Activated T-helper 1 cell treated with anti-CD3 and anti-CD28 coated beads, Interleukin-12 subunit alpha, Interleukin-12 subunit beta, Interleukin-2, Interleukin-4 antibody, amounts not matched to agents 30 ng/mL and 10 ng/mL and 1 ng/mL, durations not matched to agents 14 hours and 24 hours and 36 hours (primary cell): ENCODE measurements at places on chromosomes 7 and 10. TPM values are rescaled to one million over a fixed set of nuclear protein-coding genes. Genes with fewer than 3 reads are reported as not detected.

DNA sequence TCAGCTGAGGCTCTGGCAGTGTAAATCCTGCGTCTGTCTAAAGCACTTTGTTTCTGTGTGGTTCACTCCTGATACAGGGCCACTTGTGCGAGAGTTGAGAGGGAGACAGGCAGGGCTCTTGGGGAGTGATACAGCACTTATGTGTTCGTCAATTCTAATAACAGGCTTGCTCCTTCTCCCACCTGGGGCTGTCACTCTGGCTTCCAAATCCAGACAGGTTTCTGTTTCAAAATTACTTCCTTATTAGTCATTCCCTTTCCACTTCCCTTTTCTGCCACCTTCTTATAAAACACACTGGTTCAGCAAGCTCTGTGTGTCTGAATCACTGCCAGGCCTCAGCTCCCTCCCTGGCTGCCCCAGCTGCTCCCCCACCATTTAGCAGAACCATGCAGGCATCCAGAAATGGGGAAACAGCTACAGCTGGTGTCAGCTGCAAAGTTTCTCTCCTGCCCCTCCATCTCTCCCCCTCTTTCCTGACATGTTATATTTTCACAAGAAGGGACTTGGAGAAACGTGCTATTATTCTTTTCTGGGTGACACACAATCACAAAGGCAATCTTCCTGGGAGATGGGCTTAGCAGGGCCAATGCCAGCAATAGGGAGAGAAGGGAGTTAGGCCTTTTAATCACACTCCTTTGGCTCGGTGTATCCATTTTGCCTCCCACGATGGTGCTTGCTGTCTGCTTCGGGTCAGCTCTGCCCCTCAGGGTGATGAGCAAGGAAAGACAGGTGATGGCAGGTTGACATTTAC, 58.4 kb upstream of the ZNRF2 start:
- DNase-seq = no peak

DNA sequence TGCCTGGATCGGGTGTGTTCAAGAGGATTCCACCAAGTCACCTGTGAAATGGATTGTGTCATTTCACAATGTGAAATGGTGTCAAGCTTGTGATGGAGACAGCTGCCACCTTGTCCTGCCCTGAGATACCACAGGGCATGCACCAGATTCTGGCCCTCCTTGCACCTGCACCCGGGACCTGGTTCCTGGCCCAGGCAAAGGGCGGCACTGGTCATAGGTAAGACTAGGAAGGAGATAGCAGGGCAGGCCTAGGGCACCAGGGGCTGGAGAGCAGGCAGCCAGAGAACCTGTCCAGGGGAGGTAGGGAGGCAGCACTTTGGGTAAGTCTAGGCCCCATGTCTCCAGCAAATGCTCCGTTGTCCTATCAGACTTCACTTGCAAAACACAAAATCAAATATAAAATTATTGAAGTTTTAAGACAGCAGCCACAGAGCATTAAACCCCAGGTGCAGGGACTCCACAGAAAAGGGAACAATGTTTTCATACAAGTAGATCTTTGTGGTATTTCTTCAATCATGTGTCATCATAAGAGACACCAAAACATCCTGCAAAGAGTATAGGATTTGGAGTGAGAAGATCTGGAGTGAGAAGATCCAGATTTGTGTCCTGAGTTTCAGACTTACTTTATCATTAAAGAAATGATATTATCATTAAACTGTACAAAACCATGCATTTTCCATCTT, 22.7 kb upstream of the ZNF800 start:
- DNase-seq = no peak

- DNase-seq = no peak
Measured at GRCh38 chr10:87053111-87053510, 33.0 kb downstream of the FAM25A start.

DNA sequence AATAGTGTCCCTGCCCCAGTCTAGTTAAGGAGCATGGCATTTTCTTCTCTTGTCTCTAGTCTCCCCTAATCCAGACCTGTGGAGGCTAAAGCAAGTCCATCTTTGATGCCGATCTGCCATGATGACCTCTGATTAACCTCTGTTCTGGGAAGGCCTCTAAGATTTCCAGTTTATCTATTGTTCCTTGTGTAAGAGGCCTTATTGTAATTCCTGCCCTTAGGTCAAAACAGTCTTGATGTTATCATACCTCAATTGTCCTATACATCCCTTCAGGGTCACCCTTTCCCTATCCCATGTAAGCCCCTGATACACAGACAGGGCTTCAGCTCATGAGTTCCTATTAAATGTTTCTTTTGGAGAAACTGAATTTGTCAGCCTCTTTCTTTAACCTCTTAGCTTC, 4.9 kb upstream of the ZMIZ2 start:
- DNase-seq = no peak

EPHA1 gene
- not detected in 2 replicates for total RNA-seq

DNA sequence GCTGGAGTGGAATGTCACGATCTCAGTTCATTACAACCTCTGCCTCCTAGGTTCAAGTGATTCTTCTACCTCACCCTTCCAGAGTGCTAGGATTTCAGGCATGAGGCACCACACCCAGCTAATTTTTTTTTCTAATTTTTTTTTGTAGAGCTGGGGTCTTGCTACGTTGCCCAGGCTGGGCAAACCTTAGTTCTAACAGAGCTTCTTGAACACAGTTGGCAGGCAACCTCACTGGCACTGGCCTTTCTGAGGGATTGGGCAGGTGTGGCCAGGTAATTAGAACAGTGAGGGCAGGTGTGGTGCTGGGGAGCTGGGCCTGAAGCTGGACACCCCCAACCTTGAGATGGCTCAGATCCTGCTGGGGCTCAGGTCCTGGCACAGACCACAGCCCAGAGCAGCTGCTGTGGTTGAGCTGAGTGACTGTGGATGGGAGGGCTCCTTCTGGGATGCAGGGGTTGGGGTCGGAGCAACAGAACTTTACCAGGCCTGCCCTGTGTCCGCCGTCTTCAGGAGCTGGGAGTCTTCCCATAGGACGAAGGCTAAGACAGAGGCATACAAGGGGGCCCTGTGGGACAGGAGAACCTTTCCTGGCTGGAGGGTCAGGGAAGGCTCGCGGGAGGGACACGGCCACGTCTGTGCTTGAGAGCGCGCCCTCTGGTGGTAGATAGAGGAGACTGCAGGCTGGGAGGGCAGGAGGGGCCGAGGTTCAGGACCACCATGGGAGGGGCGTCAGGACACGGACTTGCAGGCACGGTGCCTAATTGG, 48.2 kb downstream of the COL26A1 start:
- DNase-seq = peak; percentile 20

GRCh38 chr7:154202002-154202401, 149.8 kb downstream of the DPP6 start:
- DNase-seq = no peak

GRCh38 chr10:68796605-68797004, 30.7 kb upstream of the STOX1 start:
- DNase-seq = no peak

GRCh38 chr10:128316121-128316726, 190.0 kb upstream of the MKI67 start:
- no peak for DNase-seq

DNA sequence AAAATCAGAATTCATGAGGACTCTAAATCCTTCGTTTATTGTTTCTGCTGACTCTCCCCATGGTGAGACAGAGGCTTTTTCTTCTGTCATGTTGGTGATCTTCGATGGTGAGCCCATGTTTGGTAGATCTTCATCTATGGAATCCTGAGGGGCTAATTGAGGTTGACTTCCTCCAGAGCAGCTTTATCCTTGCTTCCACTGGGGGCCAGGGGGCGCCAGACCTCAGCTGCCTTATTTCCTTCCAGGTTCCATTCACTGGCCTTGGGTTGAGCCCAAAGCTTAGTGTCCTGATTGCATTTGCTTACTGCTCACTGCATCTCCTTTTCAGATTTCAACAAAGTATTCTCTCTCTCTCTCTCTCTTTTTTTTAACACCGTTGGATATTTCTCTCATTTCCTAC, 80.7 kb downstream of the GCC1 start:
- no peak for DNase-seq

- DNase-seq = no peak
Measured at GRCh38 chr7:37714606-37715005, 31.0 kb downstream of the GPR141 start.

DNA sequence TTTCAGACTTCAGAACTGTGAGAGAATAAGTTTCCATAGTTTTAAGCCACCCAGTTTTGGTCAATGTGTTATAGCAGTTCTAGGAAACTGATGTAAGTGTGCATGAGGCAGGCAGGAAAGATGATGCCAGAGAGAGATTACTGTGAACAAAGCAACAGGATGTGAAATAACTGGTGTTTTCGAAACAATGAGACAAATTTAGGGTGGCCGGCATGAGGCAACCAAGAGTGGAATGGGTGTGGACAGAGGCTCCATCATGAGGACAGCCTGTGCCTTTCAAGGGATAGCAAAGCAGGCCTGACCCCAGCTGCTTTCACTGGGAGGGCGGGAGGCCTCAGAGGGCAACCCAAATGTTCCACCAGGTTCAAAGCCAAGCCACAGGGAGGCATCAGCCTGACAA, 67.3 kb upstream of the UCN3 start:
- DNase-seq = peak; percentile 61

DNA sequence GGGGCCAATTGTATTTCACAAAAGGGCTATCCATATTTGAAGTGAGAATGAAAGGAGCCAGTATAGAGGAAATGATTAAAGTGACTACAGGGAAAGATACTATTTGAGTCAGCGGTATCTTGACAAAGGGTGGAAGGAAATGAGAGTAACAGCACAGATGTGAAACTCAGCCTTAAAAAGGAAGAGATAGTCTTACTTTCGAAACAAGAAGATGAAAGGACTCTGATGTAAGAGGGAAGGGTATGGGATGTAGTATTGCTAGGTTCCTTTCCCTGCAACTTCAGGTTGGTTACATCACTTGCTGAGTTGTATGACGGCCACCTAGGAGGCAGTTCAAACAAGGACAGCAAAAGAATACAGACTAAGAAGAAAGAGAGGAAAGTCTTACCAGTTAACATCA, 13.7 kb downstream of the CISD1 start:
- peak; percentile 30 for DNase-seq

DNA sequence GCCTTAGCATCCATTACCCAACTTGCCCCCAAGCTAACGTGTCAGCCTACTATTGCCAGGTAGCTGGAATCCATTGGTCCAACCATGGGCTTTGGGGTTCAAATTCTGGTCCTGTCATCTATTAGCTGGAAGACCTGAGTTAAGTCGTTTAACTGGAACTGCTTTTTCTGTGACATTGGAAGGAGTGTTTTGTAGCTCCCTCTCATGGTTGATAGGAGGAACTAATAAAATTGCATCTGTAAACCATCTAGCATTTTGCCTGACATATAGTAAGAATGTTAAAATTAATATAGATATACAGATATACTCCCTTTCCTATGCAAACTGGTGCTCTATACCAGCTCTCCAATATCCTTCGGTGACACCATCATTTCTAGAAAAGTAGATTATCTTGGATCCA, 23.8 kb upstream of the SLF2 start:
- no peak for DNase-seq

- DNase-seq = no peak
Measured at GRCh38 chr10:133294189-133294588, 14.5 kb downstream of the TUBGCP2 start.

- DNase-seq = no peak
Measured at GRCh38 chr7:99938296-99938695, 8.9 kb upstream of the GJC3 start.

DNA sequence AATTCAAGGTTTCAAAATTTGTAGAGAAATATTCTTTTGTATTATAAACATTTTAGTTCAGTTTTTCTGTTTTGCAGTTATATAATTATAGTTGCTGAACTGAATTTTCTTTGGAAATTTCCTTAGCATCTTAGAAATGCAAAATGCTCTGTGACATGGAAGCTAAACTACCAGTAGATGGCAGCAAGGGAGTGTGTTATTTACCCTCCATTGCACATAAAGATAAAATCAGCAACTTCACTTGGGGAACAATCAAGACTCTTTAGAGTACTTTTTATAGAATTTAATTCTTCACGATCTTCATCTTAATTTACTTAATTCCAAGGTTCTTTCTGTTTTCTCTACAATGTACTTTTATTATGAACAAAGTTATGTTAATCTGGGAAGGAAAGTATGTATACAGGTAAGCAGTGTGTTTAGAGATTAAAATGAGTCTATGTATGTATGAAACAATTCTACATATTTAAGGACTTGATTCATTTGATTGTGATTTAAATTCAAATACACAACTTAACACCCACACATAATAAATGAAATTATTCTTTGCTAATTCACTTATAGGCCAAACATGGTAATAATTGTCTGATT, 404.2 kb downstream of the THSD7A start:
- DNase-seq = no peak

DNA sequence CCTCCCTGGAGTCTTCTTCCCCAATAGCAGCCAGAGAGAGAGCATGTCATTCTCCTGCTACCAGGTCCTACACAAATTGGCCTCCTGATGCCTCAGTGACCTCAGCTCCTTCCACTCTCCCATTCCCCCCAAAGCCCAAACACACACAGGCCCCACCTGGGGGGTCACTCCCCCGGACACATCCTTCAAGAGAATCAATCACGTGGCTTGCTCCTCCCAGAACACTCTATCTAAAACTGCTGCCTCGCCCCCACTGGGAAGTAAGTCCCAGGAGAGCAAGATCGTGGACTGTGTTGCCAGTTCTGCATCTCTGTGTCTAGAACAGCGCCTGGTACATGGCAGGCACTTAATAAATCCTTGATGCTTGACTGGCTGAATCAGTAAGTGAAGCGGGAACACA, 2.5 kb upstream of the HSPA12A start:
- no peak for DNase-seq

GRCh38 chr7:93148144-93148543, at the start of gene SAMD9L:
Gene SAMD9L, minus strand, starts transcription at chr7:93148385. Its CDS starts 12,414 bp downstream, at chr7:93135971.
- DNase-seq = no peak
